Stimulated activated CD8-positive, alpha-beta memory T cell treated with anti-CD3 and anti-CD28 coated beads, Interleukin-15, amount 100 ng/mL, for 1 hour (primary cell): ENCODE measurements at places on chromosomes 1 and 21.

GRCh38 chr1:164622068-164622845, 63.3 kb downstream of the PBX1 start:
- DNase-seq: no peak

DNA sequence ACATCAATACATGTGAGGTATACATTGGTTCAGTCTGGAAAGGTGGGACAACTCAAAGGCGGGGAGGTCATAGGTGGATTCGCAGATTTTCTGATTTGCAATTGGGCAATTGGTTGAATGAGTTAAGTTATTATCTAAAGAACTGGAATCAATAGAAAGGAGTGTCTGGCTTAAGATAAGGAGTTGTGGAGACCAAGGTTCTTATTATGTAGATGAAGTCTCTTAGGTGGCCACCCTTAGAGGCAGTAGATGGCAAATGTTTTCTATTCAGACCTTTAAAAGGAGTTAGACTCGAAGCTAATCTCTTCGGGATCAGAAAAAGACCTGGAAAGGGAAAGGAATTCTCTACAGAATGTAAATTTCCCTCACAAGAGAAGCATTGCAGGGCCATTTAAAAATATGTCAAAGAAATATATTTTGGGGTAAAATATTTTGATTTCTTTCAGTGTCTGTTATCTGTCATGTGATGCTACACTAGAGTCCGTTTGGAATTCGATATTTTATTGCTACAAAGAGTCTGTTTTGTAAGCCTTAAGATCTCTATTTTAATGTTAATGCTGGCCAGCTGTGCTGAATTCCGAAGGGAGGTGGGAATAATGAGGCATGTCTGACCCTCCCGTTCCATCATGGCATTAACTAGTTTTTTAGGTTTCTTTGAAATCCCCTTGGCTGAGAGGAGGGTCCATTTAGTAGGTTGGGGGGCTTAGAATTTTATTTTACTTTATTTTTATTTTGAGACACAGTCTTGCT, 265.1 kb downstream of the PTPRU start:
- DNase-seq: no peak

- peak; percentile 25 for DNase-seq
Observed at GRCh38 chr1:223531742-223532341, 133.7 kb downstream of the CAPN8 start.

- DNase-seq: no peak
Observed at GRCh38 chr1:190935925-190936324, 458.3 kb upstream of the BRINP3 start.

GRCh38 chr1:76857138-76857537, 10.1 kb upstream of the ST6GALNAC5 start:
- no peak for DNase-seq

DNA sequence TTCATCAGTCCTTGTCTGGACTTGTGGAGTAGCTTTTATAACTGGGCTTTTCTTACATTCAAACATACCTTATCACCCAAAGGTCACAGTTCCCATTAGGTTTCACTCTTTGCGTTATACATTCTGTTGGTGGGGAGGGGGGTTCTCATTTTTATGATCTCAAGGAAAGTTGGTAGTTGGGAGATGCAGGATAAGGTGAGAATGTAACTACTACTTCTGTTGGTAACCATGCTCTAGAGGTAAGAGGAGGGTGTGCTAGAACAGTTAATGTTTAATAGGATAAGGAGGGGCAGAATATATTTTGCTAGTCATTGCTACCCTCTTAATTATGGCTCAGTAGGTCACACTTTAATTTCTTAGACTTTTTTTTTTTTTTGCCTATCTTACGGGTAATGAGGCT, 10.7 kb downstream of the YBX1 start:
- no peak for DNase-seq

GRCh38 chr1:173342736-173343135, 134.4 kb upstream of the PRDX6 start:
- DNase-seq: no peak

GRCh38 chr1:204692841-204693356, 7.4 kb upstream of the LRRN2 start:
- DNase-seq: no peak

- DNase-seq: no peak
Observed at GRCh38 chr1:50264590-50264989, 155.9 kb downstream of the ELAVL4 start.

DNA sequence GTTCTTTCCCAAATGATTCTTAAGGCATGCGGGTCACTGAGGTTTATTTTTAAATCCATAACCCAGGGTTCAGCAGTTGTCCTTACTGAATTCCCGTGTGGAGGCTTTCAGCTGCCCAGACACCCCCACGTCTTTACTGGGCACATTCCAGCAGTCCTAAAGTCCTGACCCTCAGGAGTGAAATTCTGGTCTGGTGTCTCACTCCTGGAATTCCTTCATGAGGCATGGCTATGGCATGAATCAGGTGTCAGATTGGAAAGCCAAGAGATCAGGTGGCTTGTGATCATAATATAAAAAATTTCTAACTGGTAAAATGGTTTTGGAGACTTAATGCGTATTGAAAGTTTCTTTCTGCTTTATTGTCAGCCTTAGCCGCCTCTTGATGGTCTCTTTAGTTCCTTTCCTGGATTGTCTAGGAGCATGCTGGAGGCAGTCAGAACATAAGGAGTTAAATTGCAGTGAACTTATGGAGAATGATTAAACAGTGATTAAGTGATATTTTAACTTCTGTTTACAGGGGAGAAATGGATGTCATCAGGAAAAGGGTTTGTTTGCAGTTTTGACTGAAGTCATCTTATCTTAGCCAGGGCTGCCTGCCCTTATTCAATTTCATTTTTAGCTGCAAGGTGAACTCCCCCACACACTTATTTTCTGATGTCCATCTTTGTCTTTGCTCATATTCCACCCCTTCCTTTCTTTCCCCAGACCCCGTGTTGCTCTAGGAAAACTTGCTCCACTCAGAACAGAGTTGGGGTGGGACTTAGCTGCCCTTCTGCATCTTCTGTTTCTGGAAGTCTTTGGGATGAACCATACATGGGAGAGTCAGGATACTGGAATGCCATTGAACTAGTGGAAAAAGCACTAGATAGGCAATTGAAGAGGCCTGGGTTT, 25.7 kb upstream of the MACF1 start:
- DNase-seq: no peak

DNA sequence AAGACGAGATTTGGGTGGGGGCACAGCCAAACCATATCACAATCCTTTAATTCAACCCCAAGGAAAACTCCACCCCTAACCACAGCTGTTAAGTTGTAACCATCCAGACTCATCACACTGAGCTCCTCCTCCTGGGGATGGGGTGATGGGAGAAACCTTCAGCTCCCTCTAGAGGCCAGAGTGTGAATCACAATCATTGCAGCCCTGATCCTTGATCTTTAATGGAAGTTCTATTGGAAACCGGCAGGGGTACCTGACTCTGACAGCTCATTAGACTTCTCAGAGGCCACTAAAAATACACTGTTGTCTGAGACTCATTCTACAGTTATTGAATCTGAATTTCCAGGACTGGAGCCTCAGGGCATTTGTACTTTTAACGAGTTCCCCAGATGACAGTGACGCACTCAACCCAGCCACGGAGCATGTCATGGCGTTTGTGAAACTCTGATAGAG, 127.2 kb downstream of the IGSF21 start:
- DNase-seq: no peak

DNA sequence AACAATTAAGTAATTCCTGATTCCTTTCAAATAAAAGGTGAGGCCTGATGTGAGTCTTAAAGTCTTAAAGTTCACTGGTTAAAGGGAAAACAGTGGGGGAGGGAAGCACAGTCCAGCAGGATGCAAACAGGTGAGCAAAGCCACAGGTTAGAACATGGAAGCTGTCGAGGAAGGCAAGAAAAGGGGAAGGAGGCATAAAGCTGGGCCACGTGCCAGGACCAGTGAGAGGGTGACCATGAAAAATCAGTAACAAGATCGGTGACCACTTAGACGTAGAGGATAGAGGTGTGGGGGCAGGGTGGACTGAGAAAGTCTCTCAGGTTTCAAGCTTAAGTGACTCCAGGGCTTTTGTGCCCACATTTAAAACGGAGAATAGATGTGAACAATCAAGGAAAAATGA, 231.3 kb downstream of the SETD4 start:
- DNase-seq: no peak

DNA sequence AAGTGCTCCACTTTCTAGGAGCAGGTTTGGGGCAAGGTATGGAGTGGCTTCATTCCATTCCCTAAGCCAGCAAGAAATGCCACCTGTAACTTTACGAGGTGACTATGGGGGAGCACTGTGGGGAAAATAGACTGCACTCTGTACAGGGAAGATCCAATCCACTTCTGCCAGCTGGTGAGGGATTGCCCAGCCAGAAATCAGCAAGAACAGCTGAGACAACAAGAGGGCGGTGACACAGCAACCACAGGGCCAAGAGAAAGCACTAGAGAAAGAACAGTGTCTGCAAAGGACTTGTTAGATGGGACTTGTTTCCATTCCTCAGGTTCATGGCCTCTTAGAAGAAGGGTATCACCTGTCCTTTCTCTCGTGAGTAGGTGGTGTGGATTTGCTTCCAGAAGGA, 19.6 kb downstream of the CAPN8 start:
- no peak for DNase-seq

DNA sequence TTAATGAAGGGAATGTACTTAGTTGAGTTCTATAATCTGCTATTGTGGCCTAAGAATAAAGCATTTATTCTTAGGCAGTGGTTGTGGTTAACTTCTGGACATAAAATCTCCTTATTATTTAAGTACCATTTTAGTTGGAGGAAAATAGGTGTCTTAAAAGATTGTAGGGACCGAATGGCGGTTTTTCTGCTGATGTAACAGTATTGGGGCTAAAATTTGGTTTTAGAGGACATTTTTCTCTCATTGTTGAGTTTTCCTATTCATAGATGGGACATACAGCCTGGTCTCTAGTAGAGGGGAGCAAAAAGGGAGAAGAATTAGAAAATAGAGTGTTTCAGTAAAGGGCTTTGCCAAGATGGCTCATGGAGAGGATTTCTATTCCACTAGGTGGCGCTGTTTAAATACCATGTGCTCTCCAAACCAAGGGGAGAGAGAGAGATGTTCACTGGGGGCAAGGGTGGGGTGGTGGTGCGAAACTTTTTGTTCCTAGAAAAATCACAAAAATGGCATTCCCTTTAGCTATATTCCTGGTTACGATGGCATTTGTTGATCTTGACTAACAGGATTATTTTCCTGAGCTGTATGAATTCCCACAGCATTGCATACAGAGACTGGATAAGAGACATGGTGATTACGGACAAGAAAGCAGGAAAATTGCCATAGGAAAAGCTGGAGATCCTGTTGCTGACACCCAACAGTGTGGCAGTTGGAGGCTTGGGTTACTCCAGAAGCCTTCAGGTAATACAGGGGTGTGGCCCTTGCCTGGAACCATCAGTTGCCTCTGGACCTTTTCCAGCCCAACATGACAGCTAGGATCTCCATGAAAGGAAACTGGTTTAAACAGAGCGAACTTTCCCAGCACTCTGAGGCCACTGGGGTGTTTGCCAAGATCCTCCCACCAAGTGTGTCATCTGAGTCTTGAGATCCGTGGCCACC, 18.2 kb upstream of the FCGR2A start:
- peak; percentile 7 for DNase-seq

DNA sequence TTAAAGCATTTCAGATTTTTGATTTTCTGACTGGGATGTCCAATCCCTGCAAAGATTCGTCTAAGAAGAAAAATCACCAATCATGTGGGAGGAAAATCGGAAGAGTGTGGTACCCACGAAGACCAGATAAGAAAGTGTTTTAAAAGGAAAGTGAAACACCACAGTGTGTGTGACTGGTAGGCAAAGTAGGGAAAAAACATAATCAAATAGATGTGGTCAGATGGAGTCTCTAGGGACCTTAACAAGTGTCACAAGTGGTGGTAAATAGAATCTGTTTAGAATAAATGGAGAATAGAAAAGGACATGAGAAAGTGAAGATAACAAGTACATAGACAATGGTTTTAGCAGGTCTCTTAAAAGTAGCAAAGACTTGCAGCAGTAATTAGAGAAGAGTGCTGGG, 154.6 kb downstream of the SLC30A10 start:
- DNase-seq: no peak

- DNase-seq: no peak
Observed at GRCh38 chr1:219629296-219629880, 16.5 kb upstream of the ZC3H11B start.

GRCh38 chr1:44002606-44003157, 11.3 kb downstream of the CCDC24 start:
- DNase-seq: no peak

DNA sequence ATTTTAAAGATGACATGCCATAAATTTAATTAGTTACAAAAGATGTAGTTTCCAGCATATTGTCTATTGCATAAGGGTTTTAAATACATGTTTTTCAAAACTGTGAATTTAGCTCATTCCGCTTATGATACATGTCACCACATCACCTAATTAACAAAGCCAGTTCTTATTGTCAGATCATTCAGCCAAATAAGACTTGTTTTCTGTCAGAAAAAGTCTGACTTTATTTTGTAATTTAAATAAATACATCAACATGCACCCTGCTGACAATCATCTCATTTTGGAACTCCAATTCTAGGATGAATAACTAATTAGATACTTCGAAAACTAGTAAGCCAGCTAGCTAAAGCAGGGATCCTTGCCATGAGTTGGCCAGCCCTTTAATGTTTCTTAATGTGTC, 110.9 kb upstream of the APP start:
- DNase-seq: no peak

- no peak for DNase-seq
Observed at GRCh38 chr21:35905963-35906345, 154.4 kb downstream of the SETD4 start.

- DNase-seq: no peak
Observed at GRCh38 chr1:145736191-145736590, 16.9 kb downstream of the CD160 start.
